ENCODE measurements at places on chromosomes 6 and 20.

DNA sequence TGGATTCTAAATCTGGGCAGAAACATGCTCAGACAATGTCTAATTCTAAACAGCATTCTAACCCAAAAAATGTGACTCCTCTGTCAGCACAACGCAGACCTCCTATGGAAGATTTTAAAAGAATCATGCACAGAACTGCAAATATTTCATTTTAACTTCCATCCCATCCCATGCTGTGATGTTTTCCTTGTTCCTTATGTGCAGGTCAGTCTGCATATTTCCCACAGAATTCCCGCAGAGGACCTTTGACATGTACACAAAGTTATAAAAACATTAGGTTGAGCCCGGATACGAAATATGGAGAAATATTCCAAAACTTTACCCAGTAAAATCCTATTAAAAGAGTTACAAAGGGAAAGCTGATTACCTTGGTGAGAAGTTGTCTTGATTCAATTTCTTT, 467.1 kb upstream of the EPHA7 start:
- H3K4me3 ChIP-seq: no peak overlapping the region
- no peak overlapping the region for H3K27ac ChIP-seq
- H3K27me3 ChIP-seq: no peaks in the 10 kb centered on the region
- no peak for DNase-seq
- H3K4me1 ChIP-seq: no peaks in the 10 kb centered on the region

GRCh38 chr6:138492113-138492512, 7.2 kb downstream of the NHSL1 start:
- peak; percentile 38 for DNase-seq
- H3K36me3 ChIP-seq: no peaks in the 10 kb centered on the region
- H3K4me3 ChIP-seq: no peak overlapping the region
- no peaks in the 10 kb centered on the region for H3K27me3 ChIP-seq
- no peak overlapping the region for H3K27ac ChIP-seq
- peaks cover 26% of the 10 kb centered on the region for H3K4me1 ChIP-seq

DNA sequence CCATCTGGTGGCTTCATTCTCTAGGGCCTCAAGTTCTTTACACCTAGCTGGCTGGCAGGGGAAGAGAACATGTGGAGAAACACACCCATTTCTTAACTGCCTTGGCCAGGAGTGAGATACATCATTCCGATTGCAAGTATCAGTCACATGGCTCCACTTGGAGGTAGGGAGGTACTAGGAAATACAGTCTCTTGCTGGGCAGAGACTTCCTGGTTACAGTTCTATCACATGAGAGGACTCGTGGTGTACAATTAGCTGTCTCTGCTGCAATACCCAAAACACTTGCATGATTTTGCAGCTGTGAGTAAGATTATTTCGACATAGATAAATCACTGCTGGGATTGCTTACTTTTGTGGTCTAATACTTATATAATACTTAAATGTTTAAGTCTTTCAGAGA, 51.1 kb downstream of the GTF2H5 start:
- no peak overlapping the region for H3K27ac ChIP-seq
- H3K27me3 ChIP-seq: no peaks in the 10 kb centered on the region
- H3K4me3 ChIP-seq: no peak overlapping the region
- H3K36me3 ChIP-seq: no peaks in the 10 kb centered on the region
- H3K4me1 ChIP-seq: no peaks in the 10 kb centered on the region
- no peak for DNase-seq

DNA sequence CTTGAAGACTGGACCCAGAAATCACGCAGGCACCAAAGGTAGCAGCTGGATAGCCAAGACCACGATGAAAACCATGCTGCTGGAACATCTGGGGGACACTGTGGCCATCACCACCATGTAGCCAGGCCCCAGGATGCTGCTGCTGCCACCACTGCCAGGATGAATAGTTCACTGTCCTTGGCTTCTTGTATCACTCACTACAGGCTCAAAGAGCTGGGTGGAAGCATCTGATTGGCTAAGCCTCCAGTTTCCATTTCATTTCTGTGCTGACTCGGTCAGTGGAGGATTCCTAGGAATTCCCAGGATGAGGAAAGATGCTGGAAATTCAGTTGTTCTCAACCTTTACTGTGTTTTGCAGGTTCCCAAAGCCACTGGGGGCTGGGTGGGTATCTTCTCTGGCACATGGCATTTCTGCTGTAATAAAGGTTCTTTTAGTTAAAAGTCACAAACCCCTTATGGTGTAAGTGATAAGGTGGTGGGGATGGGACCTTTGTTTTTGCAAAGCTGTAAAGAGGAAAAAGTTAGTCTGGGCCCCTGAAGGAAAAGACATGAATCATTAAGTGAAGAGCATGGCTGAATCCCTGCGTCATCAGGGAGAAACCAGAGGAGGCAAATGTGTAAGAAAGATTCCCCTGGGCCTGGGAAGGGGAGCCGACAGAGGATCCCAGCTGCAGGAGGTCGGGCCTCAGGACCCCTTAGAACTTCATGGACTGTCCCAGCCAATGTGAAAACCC, 75.6 kb upstream of the RNF24 start:
- peaks cover 9% of the 10 kb centered on the region for H3K27me3 ChIP-seq
- H3K36me3 ChIP-seq: no peaks in the 10 kb centered on the region
- no peak overlapping the region for H3K27ac ChIP-seq
- no peaks in the 10 kb centered on the region for H3K4me1 ChIP-seq

DNA sequence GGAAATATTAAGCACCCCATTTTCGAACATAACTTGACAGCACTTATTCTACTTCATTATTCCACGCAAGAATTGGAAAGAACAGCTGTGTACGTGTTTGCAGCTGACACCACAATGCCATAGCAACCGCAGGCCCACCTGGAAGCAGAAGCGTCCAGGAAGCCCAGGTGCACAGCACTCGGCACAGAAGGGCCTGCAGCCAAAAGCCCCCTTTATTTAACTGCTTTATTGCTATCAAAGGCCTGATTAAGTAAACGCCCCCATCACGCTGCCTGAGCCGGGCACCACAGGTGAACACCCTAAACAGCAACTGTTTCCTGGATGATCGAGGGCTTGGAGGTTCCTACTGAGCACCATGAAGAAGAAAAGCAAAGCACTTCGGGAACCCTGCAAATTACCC, 6.3 kb downstream of the TAF4 start:
- no peak for DNase-seq
- peaks cover 12% of the 10 kb centered on the region for H3K4me1 ChIP-seq

GRCh38 chr6:113246186-113246585, 611.0 kb upstream of the MARCKS start:
- H3K36me3 ChIP-seq: no peaks in the 10 kb centered on the region
- no peak overlapping the region for H3K4me3 ChIP-seq
- DNase-seq: no peak
- no peak overlapping the region for H3K27ac ChIP-seq

DNA sequence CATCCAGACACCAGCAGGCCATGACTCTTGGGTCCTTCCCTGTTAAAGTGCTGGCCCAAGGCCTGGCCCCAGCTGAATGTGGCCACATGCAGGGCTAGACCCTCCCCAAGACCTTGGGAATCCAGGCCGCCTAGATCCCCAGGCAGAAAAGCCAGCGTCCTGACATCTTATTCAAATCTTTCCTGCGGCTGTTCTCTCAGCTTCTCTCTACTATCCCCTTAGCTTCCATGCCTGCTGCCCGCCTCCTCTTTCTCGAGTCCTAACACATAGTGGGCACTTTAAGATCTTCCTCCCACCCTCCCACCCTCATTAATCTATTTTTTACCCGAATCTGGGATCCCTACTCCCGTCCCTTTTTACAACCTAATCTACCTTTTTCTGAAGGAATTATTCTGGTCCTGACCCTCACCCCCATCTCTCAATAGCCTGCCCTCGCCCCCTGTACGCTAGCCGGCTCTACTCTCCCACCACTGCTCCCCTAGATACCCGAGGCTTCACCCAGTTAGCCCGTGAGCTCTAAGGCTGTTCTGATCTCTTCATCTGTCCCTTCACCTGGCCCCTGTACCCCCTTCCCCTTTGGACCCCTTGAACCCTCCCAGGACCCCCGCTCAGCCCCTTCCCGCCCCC, at the start of gene CCHCR1:
Gene CCHCR1 (minus strand): TSS at position 290 of the 627 bp plus-strand sequence. CDS start 202 bp downstream, at position 88.
- H3K4me3 ChIP-seq: peak within 1 kb of the TSS; percentile 87
- peaks cover 5% of the 10 kb centered on the region for H3K36me3 ChIP-seq
- peaks cover 12% of the 10 kb centered on the region for H3K27me3 ChIP-seq
- peak; percentile 46 for DNase-seq
- peaks cover 10% of the 10 kb centered on the region for H3K4me1 ChIP-seq
